Panc1 (cell line): ENCODE measurements at places on chromosomes 3 and 15.

GRCh38 chr3:190492966-190493365 is 20.9 kb upstream of the IL1RAP start:
- no peak for DNase-seq

DNA sequence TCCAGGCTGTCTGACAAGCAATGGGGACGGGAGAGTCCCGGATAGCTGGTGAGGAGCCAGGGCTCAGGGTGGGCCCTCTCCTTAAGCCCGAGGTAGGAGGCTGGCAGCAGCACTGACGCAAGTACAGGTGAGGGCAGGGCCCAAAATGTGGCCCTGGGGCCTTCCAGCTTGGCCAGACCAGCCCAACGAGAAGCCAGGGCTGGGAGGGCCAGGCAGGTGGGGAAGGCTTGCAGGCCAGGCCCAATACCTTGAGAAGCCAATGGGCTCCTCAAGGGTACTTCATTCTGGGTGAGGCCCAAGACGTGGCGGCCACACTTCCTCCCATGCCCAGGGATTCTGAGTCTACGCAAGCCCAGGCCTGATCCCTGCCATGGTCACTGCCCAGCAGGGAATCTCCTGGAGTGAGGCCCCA is 37.2 kb downstream of the AMOTL2 start:
- DNase-seq: no peak

DNA sequence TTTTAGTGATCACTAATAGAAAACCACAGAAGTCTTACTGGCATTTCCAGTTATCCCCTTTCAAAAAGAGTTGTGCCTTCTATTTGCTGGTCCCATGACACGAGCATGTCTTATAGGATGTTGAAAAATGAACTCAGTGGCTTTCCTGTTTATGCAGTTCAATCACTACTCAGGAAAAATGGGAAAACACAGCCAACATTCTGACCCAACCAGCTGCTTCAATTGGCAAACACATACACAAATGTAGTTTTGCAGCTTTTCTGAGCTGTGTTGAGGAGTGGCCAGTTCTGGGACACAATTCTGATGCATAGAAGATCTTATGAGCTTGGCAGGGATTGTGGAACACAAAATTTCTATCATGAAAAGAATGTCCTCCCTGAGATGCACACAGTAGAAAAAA is 40.3 kb downstream of the FSTL1 start:
- DNase-seq: no peak

GRCh38 chr15:73249499-73249898 is 119.3 kb downstream of the HCN4 start:
- no peak for DNase-seq

GRCh38 chr3:194465920-194466570 is 20.8 kb downstream of the ATP13A3 start:
- no peak for DNase-seq

- DNase-seq: no peak
Measured at GRCh38 chr3:5181469-5182141, 5.9 kb upstream of the EDEM1 start.

DNA sequence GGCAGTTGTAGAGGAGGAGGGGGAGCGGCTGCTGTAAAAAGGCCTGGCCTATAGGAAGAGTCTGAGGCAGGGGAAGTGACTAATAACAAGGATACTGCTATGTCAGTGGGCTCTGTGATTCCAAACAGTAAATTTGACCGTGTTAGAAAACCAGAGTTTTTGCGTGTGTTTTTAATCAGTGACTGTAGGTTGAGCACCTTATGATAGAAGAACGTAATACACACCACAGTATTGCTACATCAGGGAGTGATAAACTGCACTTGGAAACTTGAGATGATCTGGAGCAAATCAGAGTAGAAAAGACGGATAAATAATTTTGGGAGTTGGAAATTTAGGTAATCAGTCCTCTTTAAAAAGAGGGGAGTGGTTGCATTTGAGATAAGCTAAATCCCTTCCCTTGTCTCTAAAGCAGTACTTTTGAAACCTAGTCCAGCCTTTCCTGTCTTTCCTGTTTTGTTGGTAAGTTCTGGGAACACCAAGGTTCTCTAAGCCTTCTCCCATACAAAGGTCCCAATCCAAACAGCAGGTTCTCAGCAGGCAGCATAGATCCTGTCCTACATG is 130.5 kb upstream of the NR2E3 start:
- DNase-seq: no peak

DNA sequence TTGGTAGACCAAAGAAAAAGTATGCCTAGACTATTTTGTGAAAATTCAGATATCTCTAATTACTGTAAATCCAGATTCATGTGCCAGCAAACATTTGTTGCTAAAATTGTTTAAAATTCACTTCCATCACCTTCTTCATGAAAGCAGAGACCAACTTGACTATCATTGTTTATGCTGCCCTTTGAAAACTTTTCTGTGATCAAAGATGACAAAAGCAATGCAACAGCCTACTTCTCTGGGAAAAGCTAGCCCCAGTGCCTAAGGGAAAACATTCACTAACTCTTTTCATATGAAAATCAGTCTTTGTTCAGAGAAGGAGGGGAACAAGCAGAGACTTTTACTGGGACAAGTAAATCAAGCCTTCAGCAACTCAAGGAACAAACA is 178.0 kb upstream of the P2RY1 start:
- DNase-seq: no peak

- DNase-seq: no peak
Measured at GRCh38 chr15:49255966-49256759, 86.1 kb downstream of the GALK2 start.

DNA sequence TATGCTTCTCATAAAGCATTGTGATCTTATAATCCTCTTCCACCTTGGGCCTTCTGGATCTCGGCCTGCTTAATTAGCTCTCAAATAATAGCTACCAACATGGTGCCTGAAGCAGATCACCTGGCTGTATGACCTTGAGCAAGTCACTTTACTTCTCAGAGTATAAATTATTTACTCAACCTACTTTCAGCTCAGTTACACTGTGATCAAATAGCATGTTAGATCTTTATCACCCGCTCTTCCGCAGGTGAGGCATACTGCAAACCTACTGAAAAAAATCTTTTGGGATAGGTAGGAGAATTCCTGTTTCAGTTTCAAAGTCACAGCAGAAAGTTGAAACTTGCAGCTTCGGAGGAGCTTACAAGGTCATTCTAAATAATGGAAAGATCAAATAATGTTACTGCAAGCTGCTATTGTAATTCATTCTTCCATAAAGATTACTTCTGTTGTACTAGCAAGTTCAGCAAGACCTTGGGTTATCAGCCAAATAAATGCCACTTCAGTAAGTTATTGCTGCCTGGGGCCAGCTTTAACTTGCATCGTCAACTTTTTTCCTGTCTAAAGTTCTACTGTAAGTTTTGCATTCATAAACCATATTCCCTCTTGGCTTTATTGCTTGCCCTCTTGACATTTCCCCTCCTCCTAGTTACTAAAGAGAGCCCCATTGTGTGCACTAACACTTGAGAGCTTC is 268.4 kb upstream of the ATP11B start:
- DNase-seq: no peak

DNA sequence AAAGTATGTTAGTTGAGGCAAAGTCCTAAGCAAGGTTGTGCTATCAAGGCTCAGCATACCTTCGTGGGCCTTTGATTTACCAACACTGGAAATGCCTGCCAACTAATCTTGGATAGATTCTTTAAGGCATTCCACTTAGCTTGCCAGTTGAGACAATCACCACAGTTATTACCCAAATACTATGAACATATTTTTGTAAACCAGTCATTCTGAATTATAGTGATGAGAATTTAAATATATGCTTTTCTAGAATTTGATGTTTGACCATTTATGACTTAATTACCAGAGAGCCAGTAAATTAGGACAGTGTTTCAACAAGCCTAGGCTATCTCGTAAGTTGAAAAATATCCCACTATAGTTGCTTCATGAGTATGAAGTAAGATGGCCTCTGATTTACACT is 15.5 kb downstream of the TRIM59 start:
- DNase-seq: no peak

DNA sequence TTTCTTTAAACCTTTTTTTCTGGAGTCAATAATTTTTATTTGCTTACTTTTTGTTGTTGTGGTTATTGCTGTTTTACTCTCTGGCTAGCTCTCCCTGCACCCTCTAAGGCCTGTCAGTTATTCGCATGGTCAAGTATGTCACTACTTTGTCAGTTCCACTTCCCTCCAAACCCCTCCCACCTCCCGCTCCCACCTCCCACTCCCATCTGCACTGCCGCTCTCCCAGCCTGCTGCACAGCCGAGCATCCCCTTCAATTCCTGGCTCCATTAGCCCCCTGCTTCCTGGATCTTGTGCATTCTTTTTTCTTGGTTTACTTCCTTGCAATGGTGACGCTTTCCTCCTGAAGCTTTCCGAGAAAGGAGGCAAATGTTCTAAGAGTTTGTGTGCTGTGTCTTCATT is 218.0 kb downstream of the XXYLT1 start:
- DNase-seq: no peak

GRCh38 chr15:51128701-51129100 is 34.0 kb upstream of the TNFAIP8L3 start:
- DNase-seq: no peak

GRCh38 chr3:63500196-63500595 is 152.3 kb upstream of the SNTN start:
- DNase-seq: no peak

DNA sequence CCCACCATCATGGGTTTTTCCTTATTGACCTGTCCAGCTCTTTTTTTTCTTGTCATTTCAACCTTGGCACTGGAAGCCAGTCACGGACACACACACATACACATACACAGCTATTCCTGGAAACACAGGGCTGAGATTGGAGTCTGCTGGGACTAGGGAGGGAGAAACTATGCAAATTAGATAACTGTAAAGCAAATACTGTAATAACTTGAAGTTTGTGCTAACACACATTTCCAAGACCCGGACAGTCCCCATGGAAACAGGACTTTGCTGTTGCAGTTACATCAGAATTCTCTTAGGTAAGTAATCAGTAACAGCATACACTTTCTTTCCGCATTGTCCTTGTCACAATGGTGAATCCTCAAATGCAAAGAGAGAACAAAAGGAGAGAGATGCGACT is 304.4 kb downstream of the KBTBD8 start:
- no peak for DNase-seq

GRCh38 chr15:81434851-81435250 is 60.8 kb upstream of the TMC3 start:
- DNase-seq: no peak

DNA sequence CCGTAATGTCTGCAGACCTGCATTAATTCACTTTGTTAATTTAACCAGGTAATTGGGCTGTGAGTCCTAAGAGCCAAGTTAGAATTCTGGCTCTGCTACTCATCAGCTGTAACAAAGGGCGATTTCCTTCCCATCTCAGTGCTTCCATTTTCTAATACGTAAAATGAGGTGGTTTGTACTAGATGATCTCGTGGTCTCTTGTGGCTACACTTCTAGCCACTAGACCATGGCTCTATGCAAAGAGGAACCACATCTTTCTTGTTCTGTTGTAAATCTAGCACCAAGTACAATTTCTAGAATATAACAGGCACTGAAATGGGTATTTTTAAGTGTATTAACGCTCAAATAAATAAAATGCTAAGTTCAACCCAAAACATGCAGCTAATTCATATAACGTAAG is 174.4 kb upstream of the THBS1 start:
- no peak for DNase-seq

DNA sequence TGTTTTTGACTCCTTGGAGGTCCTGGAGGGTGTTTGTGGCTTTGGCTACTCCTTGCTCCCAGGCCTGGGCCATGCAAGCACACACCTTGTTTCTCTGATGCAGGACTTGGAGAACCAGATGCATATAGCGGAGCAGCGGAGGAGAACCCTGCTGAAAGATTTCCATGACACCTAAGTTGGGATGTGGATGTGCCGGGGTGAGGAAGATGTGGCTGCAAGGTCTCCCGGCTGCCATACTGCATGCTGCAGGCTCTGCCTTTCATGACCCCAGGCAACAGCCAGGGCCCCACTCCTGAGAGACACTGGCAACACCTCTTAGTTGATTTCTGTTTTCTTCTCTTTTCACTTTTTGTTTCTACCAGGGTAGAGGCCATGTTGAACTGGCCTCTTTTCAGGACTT is 6.9 kb upstream of the P4HTM start:
- no peak for DNase-seq

DNA sequence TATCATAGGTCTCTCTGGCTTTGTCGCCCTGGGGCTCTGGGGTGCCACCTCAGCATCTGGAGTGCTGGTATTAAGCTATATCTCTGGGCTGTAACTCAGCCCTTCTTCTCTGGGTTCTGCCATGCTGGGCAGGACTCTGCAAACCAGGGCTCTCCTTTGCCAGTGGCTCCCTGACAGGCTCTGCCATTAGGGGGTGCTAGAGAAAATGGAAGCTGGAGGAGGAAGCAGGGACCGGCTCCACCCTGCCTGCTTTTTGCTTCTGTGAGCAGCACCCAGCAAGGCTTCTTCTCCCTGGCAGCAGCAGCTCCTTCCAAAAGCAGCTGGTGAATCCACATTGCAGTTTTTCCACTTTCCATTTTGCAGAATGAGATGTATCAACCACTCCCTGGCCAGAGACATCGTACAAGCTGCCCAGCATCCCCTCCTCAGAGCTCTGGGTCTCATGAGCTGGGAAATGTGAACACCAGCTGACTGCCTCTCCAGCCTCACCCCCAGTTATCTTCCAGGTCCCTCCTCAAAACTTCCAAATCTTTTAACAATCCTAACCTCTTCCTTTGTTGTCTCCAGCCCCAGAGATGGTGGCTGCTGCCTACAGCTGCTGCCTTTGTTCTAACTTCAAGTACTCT is 165.0 kb downstream of the ABHD5 start:
- no peak for DNase-seq

GRCh38 chr3:51156147-51156546 is 228.9 kb upstream of the MANF start:
- DNase-seq: no peak

GRCh38 chr3:138023754-138024153 is 13.8 kb downstream of the CLDN18 start:
- no peak for DNase-seq

- DNase-seq: no peak
Measured at GRCh38 chr3:178059836-178060235, 476.4 kb upstream of the KCNMB2 start.

GRCh38 chr3:188834349-188834748 is 337.4 kb upstream of the TPRG1 start:
- DNase-seq: no peak
